ENCODE measurements at places on chromosomes 7 and 10. TPM values are rescaled to one million over a fixed set of nuclear protein-coding genes. Genes with fewer than 3 reads are reported as not detected.

RSBN1L gene
- 10.5 TPM for total RNA-seq

BAZ1B gene
- 50.4 TPM for total RNA-seq

FGFR2 gene
- 0.19 TPM for total RNA-seq

GRM3 gene
- not detected for total RNA-seq

TMEM130 gene
- 0.30 TPM for total RNA-seq

CNTNAP2 gene
- total RNA-seq, result 0.02 TPM

PDZD7 gene
- total RNA-seq, result 1.1 TPM

PRKCQ gene
- 4.1 TPM for total RNA-seq

TEX36 gene
- total RNA-seq, result not detected

HMX3 gene
- total RNA-seq, result 0.08 TPM

SPDYE16 gene
- 0.10 TPM for total RNA-seq

TNS3 gene
- total RNA-seq, result 67.8 TPM

RARRES2 gene
- total RNA-seq, result not detected

CYP17A1 gene
- not detected for total RNA-seq

IGFBP3 gene
- 123 TPM for total RNA-seq

EVX1 gene
- total RNA-seq, result 0.18 TPM

POLR2J2 gene
- total RNA-seq, result 0.46 TPM

CPN1 gene
- total RNA-seq, result 0.34 TPM

GSTO2 gene
- 1.5 TPM for total RNA-seq

CPA2 gene
- total RNA-seq, result 0.11 TPM

HOXA9 gene
- total RNA-seq, result 0.41 TPM

MYPN gene
- total RNA-seq, result 1.9 TPM

SFRP4 gene
- total RNA-seq, result 4.3 TPM

MRLN gene
- total RNA-seq, result not detected

CUZD1 gene
- total RNA-seq, result 1.3 TPM

NUTM2A gene
- total RNA-seq, result 0.04 TPM

HECW1 gene
- 15.3 TPM for total RNA-seq

PAX4 gene
- not detected for total RNA-seq

LRIT1 gene
- total RNA-seq, result not detected

MYOZ1 gene
- not detected for total RNA-seq

MORN4 gene
- 8.0 TPM for total RNA-seq

PTPRZ1 gene
- 0.02 TPM for total RNA-seq

MLXIPL gene
- total RNA-seq, result 1.1 TPM

GPER1 gene
- total RNA-seq, result 2.0 TPM

OPN4 gene
- not detected for total RNA-seq

KCNMA1 gene
- total RNA-seq, result 65.1 TPM

KCNIP2 gene
- 0.47 TPM for total RNA-seq

HOXA13 gene
- 1.7 TPM for total RNA-seq

SPDYE3 gene
- total RNA-seq, result not detected

PDSS1 gene
- 14.4 TPM for total RNA-seq

NDUFB8 gene
- 296 TPM for total RNA-seq

TMEM176A gene
- not detected for total RNA-seq

SDK1 gene
- total RNA-seq, result 0.53 TPM

NOC3L gene
- 26.3 TPM for total RNA-seq

MMD2 gene
- not detected for total RNA-seq

RBAK gene
- total RNA-seq, result 7.1 TPM

LRRTM3 gene
- not detected for total RNA-seq

FAM25A gene
- total RNA-seq, result not detected

NDUFB2 gene
- 369 TPM for total RNA-seq

TAF6 gene
- total RNA-seq, result 63.4 TPM

GRB10 gene
- total RNA-seq, result 53.8 TPM

PTF1A gene
- total RNA-seq, result not detected

ITPRIP gene
- 56.4 TPM for total RNA-seq

METTL27 gene
- 10.6 TPM for total RNA-seq

PLA2G12B gene
- total RNA-seq, result not detected

DRGX gene
- total RNA-seq, result not detected

ERVW-1 gene
- total RNA-seq, result not detected

GBX1 gene
- total RNA-seq, result not detected
